ENCODE measurements at places on chromosomes 4 and X.

DNA sequence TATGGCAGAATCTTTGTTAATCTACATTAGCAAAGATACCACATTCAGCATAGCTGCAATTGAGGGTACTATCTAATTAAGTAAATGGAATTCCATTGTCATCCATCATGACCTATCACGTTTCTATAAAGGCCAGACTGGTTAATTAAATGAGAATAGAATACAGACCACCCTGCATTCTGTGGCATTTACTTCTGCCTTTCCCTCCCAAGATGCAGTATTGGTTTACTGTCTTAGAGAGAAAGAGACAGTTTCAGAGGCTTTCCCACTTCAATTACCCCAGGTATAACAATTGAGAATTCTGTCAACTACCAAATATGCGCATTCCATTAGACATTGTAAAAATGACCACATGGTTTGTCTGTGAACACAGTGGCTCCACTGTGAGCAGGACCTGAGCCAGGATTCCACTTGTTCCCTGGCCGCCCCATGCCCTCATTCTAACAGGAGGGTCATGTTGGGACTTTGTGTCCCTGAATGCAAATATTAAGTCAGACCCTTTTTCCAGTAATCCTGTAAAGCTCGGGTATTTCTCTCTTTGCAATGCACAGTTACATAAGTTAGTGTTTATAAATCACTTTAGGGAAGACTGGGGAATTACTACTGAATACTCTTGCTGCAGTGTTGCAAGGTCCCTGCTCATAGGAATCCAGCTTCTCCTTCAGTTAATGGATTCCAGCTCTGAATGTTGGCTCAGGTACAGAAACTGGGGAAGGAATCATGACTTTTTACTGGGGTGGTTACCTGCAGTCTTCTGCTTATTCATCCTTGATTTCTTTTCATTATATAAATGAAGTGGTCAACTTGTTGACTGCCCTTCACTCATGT is 261.0 kb downstream of the PDGFC start:
- no peak for DNase-seq

GRCh38 chrX:74382613-74383012 is 38.7 kb upstream of the SLC16A2 start:
- DNase-seq, result peak; percentile 47

GRCh38 chr4:41448934-41449333 is 89.0 kb upstream of the LIMCH1 start:
- no peak for DNase-seq

- DNase-seq, result no peak
Observed at GRCh38 chr4:88196013-88196365, 37.5 kb upstream of the ABCG2 start.

DNA sequence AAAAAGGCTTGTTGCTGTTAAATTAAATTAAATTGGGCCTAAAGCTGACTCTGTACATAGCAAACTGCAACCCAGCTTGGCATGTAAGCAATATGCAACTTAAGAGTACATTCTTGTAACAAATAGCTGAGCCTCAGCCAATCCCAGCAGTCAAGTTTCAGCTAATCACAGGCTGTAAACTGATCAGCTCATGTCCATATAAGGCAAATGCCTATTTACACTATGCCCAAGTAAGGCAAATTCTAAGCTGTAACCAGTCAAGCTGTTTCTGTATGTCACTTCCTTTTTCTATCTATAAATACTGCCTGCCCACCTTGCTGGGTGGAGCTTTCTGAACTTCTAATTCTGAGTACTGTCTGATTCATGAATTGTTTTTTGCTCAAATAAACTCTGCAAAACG is 429.1 kb upstream of the FTHL17 start:
- DNase-seq, result no peak

GRCh38 chr4:73874386-73874785 is 5.2 kb downstream of the CXCL1 start:
- no peak for DNase-seq

DNA sequence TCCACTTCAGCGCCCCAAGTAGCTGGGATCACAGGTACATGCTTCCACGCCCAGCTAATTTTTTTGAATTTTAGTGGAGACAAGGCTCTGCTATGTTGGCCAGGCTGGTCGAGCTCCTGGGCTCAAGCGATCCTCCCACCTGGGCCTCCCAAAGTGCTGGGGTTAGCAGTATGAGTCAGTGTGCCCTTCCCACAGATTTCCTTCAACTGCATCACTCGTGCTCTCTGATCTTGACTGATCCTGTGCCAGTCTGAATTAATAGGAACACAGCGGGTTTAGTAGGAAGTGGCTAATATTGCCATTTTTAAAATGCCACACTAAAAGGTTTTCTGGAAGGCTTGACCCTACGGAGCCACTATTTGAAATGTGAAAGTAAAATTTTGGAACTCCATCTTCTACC is 4.3 kb upstream of the SHROOM2 start:
- no peak for DNase-seq
